ENCODE measurements at places on chromosomes 3 and 15. TPM values are rescaled to one million over a fixed set of nuclear protein-coding genes. Genes with fewer than 3 reads are reported as not detected.

GRCh38 chr15:88736204-88736603, 67.0 kb upstream of the ACAN start:
- DNase-seq: no peak

Gene ACTL6A
- 84.7 TPM for total RNA-seq

DNA sequence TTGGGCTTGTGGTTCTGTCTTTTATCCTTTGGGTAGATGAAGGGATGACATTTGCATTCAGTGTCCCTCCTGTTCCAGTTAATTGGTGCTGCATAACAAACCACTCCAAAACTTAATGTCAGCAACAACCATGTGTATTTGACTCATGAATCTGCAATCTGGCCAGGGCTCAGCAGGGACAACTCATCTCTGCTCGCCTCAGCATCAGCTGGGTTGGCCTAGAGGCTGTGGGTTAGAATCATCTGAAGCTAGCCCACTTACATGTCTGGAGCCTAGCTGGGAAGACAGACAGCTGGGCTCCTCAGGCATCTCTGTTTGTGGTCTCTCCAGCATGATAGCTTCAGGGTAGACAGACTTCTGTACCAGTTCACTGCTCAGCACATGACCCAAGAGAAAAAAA, 92.0 kb downstream of the TMEM108 start:
- no peak for DNase-seq

Gene RFTN1
- 21.3 TPM for total RNA-seq

Gene CLRN1
- not detected for total RNA-seq

DNA sequence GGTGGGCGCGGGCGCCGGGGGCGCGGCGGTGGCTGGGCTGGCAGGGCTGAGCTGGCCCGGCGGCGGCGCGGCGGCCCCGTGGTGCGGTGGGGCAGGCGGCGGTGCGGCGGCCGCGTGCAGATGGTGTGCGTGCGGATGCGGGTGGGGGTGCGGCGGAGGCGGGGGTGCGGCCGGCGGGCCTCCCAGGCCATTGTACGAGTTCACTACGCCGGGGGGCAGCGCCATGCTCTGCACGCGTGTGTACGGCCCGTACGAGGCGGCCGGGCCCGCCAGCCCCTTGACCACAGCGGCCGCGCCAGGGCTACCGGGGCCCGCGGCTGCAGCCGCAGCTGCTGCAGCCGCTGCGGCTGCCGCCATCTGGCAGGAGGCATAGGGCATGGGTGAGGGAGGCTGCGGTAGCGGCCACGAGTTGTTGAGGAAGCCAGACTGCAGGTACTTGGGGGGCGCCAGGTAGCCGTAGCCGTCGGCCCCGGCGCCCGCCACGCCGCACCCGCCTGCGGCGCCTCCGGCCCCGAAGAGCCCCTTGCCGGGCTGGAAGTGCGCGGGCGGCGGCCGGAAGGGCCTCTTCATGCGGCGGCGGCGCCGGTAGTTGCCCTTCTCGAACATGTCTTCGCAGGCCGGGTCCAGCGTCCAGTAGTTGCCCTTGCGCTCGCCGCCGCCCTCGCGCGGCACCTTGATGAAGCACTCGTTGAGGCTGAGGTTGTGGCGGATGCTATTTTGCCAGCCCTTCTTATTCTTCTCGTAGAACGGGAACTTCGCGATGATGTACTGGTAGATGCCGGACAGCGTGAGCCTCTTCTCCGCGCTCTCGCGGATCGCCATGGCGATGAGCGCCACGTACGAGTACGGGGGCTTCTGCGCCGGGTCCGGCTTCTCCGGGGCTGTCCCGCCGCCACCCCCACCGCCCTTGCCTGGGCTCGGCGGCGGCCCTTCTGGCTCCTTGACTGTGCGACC, 951 bp downstream of the FOXL2 start:
- no peak for DNase-seq

DNA sequence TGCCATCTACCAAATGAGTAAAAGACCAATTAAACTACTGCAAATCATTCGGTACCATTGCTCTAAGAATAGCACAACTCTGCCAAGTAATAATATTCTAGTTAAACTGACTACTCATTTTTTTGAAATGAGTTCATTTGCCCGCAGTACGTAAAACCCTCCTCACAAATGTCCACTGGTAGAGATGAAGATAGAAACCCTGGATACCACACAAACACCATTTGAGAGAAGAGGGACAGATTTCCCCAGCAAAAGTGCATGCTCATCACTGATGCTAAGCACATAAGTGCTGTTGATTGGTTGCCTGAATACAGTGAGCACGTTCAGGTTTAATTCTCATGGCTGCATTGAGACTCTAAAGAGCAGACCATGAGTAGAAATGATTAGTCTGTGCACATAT, 34.6 kb upstream of the SEMA6D start:
- DNase-seq: no peak

- no peak for DNase-seq
These were observed 14.0 kb downstream of the TIGIT start for GRCh38 chr3:114307832-114308231.

DNA sequence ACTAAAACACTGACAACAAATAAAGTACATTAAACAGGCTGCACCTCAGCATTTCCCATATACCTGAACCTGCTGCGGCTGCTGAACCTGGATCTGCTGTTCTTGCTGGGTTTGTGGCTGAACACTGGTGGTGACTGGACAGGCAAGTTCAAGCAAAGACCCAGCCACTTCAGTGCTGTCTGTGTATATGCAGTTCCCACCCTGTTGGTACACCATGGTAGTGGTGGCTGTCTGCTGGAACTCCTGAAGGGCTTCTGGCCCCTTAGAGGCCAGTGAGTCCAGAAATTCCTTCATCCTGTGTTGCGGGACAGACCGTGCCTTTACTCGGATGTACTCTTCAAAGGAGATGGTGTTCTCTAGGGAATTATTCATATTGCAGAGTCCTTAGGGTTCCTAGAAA, 17.2 kb downstream of the QRICH1 start:
- no peak for DNase-seq

Gene C3orf20
- total RNA-seq: not detected

DNA sequence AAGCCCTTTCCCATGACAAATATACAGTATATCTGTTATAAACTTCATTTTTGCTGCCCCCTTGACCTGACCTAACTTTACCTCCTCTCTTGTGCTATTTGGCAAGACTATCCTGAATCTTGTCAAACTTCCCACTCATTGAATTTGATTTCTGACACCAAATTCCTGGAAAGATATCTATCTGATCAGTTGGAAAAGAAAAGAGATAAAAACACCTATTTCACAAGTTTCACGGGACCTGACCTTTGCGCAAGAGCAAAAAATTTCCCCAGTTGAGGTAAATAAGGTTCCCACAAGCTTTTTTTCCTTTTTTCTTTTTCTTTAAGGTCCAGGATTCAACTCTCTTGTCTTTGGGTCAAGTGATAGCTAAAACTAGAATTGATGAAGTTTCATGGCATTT, 189.2 kb upstream of the LPP start:
- no peak for DNase-seq

DNA sequence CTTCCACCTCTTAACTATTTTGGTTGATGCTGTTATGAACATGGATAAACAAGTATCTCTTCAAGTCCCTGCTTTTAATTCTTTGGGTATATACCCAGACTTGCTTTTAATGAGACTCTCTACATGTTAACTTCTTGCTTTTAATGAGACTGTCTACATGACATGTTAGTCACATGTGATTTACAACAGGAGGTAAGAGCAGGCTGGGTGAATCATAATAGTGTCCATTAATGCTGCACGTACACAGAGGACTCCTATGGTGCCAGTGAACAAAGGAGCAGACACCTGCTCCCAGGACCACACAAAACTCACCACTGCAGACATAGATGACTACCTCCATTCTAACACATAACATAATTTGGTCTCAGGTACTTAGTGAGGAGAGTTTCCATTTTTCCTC, 273.4 kb upstream of the NSMCE3 start:
- DNase-seq: no peak

GRCh38 chr15:65211482-65211982, 259 bp upstream of the CILP start:
- DNase-seq: no peak

DNA sequence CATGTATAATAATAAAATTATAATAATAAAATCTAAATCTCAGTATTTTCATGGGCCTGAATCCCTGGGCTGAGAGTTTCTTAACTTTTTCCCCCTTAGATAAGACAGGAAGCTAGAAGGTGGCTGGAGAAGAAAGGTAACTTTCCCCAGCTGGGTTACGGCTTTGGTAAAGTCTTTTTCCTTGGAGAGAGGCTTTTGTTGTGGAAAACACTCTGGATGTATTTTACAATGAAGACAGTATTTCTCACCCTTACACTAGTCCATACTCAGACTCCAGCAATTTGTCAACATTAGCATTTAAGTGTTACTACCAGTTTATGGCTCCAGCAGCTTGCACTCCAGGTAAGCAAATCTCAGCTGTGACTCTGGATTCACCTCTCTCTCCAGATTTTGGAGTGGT, 34.9 kb downstream of the APH1B start:
- no peak for DNase-seq

GRCh38 chr3:150965436-150965835, 7.1 kb downstream of the CLRN1 start:
- no peak for DNase-seq

DNA sequence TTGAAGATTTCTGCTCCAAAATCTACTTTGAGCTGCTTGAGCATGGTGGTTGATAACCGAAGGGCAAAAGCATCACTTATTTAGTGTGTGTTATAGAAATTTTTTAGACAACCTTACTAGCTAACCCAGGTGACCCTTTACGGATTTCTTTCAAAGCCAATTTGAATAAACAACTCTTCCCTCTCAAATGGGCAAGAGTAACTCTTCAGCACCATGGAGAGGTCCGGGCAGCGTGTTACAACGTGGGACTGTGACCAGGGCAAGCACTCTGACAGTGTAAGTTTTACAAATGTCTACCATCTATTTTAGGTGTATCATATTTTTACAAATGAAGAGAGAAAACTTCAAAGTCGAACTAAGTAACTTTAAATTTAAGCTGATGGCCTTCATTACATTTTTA, 471.8 kb downstream of the MFSD1 start:
- no peak for DNase-seq

Gene MORC1
- not detected for total RNA-seq

DNA sequence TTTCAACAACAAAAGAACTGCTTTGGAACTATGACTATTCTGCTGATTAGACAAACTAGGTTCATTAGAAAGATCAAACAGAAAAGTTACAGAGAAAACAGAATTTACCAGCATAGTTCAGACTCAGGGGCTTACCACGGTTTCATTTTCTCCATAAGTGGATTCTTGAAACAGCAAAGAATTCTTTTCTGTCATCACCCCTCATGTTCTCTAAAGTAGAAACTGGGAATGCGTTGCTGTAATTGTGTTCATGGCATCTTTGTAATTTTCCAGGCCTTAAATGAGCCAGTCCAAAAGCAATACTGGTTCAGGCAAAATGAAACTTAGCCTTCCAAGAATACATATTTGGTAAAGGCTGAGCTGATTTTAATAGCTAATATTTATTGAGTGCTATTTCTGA, 287.8 kb downstream of the CHL1 start:
- peak; percentile 58 for DNase-seq

GRCh38 chr3:127767126-127767525, 55.2 kb downstream of the MGLL start:
- no peak for DNase-seq

DNA sequence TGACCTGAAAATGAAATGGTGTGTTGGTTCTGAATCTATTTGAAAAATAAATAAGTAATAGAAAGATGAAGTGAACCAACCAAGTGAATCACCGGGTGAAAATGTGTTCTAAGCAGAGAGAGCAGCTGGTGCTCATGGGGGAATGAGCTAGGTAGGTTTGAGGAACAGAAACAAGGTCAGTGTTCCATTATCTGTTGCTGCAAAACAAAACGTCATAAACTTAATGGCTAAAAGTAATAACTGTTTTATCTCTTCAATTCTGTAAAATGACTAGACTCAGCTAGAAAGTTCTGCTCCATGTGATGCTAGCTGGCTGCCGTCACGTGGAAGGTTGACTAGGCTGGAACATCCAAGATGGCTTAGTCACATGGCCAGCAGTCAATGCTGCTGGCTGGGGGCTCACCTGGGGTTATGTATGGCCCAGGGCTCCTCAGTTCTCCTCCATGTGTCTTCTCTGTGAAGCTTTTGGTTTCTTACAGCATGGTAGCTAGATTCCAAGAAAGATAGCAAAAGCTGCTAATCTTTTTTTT, 13.3 kb upstream of the SH3BP5 start:
- DNase-seq: no peak

DNA sequence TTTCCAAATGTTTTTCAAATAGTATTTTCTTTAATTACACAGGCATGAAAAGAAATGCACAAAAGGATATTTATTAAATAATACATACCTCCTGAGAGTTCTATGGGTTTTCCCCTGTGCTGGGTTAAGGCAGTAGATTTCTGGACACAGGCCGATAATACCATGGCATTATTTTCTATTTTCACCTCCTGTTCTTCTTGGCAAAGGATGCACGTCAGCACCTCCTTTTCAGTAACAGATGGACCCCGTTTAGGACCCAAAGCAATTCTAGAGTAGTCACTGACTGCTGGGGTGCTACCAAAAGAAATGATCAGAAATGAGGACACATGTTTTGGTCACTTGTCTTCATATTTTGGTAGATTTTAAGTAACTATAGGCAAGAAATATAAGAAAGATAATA, 86.4 kb upstream of the TTBK2 start:
- peak; percentile 88 for DNase-seq

- no peak for DNase-seq
These were observed 34.4 kb upstream of the IQSEC1 start for GRCh38 chr3:13107661-13108060.

GRCh38 chr3:59288951-59289350, 239.1 kb upstream of the CFAP20DC start:
- peak; percentile 8 for DNase-seq

GRCh38 chr15:38539008-38539343, 25.6 kb downstream of the RASGRP1 start:
- no peak for DNase-seq

Gene IL17RD
- 34.4 TPM for total RNA-seq

- peak; percentile 31 for DNase-seq
These were observed 31.1 kb downstream of the DNAJC13 start for GRCh38 chr3:132448216-132448961.

DNA sequence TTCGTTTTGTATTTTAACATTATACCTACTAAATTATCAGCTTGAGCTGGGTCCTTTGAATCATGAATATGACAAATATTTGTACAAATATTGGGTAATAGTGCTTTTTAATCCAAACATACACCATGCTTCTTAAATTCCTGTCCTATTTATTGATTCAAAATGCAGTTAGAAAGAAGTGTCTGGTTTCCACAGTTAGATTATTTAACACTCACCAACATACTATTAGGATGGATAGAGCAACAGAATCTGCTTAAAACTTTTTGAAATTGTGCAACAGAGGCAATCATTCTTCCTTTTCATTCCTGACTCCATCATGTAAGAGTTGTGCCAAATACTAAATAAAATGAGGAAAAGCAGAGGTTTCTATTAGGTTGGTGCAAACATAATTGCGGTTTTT, 281.2 kb downstream of the LSAMP start:
- DNase-seq: no peak

GRCh38 chr3:133620066-133620784, 41.5 kb downstream of the TOPBP1 start:
- DNase-seq: no peak

Gene PLOD2
- 0.17 TPM for total RNA-seq

GRCh38 chr15:28105224-28105791, 6.2 kb upstream of the OCA2 start:
- no peak for DNase-seq

- no peak for DNase-seq
These were observed 7.3 kb upstream of the SCAPER start for GRCh38 chr15:76912430-76912829.

Gene SCG3
- not detected for total RNA-seq

Data from G401 (cell line).